NCI-H774 (cell line): ENCODE measurements at places on chromosomes 16 and 17.
A peak's percentile ranks its signal among the peaks of the same experiment; 100 is the strongest.

DNA sequence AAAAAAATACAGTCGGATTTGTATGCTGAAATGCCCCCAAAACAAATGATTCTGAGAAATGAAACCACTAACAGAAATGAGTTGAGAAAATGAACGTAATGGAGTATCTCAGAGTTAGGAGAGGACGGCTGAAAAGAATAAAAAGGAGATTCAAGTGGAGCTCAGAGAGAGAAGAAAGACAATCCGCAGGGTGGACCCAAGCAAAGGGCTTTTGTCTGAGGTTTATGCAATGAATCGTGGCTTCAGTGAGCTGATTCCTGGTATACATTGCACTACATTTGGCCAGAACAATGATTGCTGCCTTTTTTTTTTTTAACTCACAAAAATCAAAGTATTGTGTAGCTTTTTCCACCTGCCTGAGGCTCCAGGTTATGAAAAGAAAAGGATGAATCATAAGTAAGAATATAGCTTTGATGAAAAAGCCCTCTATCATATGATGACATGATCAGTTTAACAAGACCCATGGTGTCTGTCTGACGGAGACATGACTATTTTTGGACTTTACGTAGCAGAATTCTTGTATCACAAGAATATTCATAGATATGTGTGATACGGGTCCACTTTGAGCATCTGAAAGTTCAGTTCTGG is 4.4 kb upstream of the MED9 start:
- DNase-seq = no peak

GRCh38 chr17:10754109-10754508 is 24.3 kb upstream of the TMEM220 start:
- DNase-seq = no peak

GRCh38 chr16:7644811-7645210 is 312.2 kb downstream of the RBFOX1 start:
- DNase-seq = no peak

GRCh38 chr16:86585821-86586611 is 7.7 kb downstream of the FOXL1 start:
- no peak for DNase-seq

DNA sequence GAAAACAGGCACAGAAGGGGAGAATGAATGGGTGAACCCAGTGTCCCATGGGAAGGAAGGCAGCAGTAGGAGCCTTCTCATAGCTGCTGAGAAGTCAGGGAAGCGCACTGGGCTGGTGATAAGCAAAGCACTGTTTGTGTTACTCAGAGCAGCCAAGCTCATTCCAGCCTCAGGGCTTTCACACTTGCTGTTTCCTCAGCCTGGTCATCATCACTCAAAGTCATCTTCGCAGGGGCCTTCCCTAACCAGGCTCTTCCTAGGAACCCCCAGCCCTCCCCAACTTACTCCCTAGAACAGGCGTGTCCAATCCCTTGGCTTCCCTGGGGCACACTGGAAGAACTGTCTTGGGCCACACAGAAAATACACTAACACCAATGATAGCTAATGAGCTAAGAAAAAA is 32.1 kb upstream of the LONP2 start:
- no peak for DNase-seq

DNA sequence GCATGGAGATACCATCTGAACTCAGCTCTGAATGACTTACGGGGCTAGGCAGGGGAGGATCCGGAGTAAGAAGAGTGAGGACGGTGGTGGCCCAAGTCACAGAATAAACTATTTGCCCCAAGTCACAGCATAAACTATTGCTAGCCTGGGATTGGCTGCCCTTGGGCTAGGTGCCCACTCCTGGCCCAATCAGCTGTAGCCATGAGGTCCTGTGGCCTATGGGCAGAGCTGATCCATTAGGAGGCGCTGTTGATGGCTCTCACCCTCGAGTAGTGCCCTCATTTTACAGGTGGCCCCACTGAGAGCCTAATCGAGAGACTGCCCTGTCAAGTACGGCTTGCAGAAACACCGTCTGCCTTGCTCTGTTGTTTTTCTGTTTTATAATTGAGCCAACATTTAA is 62.3 kb upstream of the ZNF423 start:
- no peak for DNase-seq

DNA sequence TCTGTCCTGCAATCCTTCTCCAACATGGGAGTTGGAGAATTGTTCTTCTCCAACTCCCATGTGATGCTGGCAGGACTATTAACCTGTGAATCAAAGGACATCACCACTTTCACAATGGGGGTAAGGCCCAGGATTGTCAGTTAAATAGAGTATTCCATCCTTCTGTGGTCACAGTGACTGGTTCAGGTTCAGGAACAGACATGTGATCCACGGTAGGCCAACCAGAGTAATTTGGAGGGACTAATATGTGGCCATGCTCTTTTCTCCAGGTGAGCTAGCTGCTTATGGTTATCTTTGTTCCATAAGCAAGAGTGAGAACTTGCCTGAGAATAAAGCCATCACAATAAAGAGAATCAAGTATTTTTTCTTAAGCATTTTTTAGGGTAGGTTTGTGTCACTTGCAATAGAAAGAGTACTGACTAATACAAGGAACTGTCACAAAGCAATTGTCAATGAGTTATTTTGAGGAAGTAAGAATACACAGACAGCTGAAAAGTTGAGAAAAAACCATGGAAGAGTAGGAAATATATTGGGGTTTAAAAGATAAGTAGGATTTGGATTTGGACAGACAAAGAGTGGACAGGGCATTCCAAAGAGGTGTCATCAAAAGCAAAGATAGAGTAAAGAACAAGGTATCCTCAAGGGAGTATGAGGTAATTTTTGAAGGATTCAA is 63.4 kb downstream of the BRIP1 start:
- no peak for DNase-seq

DNA sequence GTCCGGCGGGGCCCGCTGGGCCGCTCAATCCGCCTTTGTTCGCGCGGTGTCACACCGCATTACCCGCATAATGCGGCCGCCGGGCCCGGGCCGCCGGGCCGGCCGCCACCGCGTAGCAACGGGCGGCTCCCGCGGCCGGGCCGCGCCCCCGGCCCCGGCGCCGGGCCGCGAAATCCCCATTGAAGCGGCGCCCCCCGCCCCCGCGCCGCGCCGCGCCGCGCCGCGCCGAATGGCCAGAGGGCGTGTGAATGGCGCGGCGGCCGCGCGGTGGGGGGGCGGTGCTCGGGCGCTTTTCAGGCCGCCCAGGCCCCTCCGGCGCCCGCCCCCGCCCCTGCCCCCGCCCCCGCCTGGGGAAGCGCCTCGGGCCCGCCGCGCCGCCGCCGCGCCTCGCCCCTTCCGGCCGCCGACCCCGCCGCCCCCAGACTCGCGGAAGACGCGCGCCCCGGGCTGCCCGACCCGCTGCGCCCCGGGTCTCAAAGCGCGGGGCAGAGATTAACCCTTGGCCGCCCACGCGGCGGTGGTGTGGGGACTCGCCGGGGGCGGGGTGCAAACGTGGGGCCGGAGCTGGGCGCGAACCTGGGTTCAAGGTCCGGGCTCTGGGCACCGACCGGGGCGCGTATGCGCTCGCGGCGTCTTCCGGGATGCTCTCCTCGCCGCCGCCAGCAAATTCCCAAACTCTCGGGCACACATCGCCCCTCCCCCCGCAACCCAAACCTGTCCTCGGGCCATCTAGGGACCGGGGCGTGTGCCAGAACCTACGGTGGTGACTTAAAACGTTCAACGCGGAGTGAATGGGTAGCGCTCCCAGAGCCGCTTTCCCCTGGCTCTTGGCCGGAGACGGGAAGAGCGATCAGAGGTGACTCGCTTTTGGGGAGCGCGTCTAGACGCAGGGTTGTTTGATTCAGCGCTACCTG is 46.7 kb downstream of the WNT3 start:
- peak; percentile 38 for DNase-seq

- DNase-seq = no peak
Observed at GRCh38 chr17:3679531-3680126, 11.0 kb downstream of the EMC6 start.

DNA sequence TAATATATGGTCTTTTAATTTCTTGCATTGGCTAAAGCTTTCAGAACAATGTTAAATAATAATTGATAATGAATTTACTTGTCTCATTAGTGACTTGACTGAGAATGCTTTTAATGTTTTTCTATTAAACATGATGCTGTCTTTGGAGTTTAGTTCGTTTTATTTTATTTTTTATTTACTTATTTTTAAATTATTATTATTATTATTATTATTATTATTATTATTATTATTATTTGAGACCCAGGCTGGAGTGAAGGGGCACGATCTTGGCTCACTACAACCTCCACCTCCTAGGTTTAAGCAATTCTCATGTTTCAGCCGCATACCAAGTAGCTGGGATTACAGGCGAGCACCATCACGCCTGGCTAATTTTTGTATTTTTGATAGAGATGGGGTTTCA is 4.4 kb downstream of the OR3A3 start:
- DNase-seq = no peak

- DNase-seq = peak; percentile 71
Observed at GRCh38 chr17:80785477-80786178, 206.0 kb upstream of the CHMP6 start.

DNA sequence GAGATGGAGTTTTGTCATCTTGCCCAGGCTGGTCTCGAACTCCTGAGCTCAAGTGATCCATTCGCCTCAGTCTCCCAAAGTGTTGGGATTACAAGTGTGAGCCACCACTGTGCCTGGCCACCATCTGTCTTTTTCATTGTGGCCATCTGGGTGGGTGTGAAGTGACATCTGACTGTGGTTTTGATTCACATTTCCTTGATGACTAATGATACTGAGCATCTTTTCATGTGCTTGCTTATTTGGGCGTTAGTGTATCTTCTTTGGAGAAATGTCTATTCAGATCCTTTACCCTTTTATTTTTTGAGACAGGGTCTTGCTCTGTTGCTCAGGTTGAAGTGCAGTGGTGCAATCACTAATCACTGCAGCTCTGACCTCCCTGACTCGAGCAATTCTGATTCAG is 53.9 kb upstream of the ERN1 start:
- DNase-seq = no peak

DNA sequence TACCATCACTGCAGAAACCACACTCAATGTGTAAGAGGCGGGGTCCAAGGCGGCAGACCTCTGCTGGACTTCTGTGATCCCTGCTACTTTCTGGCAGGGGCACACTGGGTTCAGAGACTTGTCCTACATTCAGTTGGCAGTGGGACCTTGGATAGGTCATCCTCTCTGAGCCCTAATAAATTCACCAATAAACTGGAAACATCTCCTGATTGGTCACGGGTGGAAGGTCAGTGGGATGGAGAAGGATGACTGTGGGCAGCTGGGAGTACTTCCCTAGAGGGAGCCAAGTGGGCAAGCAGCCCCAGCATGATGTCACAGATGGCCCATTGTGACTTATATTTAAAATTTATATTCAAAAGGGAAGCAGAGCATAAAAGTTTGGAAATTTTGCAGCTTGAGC is 49.7 kb downstream of the RNF112 start:
- no peak for DNase-seq

GRCh38 chr16:89842471-89843408 is 14.5 kb downstream of the SPIRE2 start:
- no peak for DNase-seq

- DNase-seq = no peak
Observed at GRCh38 chr17:65538675-65539529, 22.5 kb downstream of the AXIN2 start.

DNA sequence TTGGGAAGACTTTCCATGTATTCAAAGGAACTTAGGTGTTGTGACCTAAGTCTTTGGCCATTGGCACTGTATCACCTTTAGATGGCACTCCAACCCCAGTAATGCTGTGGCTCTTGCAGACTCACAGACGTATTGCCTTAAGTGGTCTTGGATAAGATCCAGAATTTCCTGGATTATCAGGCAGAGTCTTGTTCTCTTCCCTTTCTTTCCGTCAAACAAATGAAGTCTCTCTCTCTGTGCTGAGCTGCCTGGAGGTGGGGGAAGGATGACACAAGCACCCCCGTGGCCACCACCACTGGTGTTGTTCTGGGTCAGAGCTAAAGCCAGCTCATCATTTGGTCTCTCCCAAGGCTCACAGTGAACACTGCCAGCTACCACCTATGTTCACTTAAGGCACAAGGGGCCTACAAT is 789.9 kb upstream of the KIF2B start:
- DNase-seq = peak; percentile 73

DNA sequence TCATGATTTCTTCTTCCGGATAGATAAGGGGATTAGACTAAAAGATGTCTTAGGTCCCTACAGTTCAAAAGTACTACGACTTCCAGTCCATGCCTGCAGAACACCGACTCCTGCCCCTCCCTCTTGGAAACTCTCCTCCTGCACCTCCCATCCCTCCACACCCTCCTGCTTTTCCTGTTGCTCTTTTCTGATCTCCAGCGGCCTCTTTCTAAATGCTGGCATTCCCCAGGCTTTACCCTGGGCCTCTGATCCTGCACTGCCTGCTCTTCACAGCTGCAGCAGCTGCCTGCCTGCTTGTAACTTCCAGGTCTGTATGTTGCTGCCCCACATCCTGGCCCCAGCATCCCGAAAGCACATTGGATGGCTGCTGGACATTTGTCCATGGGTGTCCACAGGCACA is 154.2 kb downstream of the KCNJ12 start:
- DNase-seq = no peak

DNA sequence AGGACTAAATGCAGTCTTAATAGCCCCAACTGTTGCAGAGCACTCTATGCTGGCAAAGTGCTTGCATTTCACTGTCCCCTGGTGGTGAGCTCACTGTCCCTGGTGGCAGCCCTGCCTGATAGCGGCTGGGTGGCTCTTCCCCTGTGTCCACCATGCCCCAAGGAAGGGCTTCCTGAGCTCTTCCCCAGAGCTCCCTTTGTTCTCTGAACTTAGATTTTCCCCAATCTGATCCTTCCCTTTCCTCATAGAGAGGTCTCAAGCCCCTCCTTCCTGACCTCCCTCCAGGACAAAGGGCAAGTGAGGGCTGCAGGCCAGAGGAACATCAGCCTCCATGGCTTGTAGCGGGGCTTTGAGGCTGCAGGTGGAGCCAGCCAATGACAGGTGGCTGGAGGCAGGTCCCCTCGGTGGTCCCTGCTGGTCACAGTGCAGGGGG is 17.0 kb downstream of the BEAN1 start:
- DNase-seq = no peak

DNA sequence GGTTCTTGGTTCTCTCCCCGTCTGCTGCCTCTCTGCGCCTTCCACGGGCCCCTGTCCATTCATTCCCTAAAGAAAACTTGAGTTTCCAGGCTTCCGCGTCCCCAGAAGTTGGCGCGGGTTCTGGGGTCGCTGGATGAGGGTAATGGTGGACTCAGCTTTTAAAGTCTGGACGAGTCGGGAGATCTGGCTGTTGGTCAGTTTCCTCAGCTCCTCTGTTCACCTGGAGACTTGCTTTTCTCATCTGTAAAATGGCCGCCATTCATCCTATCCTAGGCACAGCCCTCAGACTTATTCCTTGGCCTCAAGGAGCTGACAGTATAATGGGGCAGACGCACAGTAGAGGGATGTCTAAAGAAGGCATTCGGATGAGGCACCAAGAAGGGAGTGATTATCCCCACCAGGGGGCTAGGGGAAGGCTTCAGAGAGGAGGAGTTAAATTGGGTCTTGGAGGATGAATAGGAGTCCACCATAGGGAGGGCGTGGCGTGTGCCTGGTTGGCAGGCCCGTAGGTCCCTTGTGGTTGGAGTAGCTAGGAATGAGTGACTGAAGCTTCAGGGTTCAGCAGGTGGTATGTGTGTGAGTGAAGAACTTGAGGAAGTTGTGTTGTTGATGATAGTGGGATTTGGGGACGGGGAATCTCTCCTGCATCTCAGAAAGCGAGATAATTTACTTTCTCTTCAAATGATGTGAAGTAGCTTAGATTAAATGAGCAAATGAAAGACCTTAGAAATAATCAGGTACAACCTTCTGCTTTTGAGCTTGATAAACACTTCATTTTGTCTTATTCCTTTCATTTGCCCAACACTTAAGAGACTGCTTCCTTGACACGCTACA is 652 bp downstream of the VPS35L start:
- DNase-seq = no peak
